ENCODE measurements at places on chromosomes 1 and 21.

- DNase-seq = no peak
These were observed 14.1 kb downstream of the DDAH1 start for GRCh38 chr1:85450832-85451231.

- DNase-seq = no peak
These were observed 285.1 kb upstream of the POU3F1 start for GRCh38 chr1:38331496-38332210.

DNA sequence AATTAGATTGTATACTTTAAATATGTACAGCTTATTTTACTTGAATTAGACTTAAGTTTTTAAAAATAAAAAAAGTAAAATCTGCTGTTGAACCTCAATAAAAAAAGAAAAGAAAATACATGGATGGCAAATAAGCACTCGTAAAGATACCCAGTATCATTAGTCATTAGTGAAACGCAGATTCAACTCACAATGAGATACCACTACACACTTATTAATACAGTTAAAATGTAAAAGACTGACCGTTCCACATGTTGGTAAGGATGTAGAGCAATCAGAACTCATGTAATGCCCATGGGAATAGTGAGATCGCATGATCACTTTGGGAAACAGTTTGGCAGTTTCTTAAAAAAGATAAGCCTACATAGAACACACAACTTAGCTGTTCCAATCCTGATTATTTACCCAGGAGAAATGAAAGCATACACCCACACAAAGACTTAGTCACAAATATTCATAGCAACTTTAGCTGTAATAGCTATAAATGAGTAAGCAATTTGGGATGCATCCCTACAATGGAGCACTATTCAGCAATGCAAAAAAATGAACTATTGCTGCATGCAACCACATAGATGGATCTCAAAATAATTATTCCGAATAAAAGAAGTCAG lies 7.3 kb downstream of the SH2D1B start:
- no peak for DNase-seq

DNA sequence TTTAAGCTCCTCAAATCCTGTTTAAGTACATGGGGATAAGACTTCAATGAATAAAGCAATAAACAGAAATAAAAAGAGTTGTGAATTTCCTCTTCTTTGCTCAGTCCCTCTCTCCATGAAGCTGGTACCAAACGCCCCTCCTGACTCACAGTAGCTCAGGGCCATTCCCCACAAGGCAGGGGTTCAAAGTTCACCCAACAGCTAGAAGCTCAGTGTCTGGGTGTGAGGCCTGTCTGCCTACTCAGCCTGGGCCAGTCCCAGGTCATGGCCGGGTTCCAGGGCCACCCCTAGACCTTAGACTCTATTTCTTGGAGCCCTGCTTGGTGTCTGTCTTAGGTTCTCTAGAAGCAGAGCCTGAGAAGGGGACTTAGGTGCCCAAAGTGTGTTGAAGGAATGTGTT lies 251.5 kb downstream of the GRIK3 start:
- no peak for DNase-seq

DNA sequence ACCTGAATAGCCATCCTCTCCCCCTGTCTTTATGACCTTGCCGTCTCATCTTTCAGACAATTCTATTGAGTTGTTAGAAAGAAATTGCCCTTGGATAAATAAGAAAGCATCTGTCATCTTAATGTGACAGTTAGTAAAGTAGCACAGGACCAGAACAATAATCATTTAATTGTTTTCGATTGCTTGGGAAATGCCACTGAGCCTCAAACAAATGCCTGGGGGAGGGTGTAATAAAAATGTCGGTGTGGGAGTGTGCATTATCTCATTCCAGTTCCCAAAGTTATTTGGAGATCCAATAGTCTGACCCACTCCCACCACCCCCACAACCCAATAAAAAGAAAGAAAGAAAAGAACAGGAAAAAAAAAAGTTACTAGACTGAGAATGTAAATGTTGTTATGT lies 509.3 kb upstream of the LRRC7 start:
- DNase-seq = no peak

DNA sequence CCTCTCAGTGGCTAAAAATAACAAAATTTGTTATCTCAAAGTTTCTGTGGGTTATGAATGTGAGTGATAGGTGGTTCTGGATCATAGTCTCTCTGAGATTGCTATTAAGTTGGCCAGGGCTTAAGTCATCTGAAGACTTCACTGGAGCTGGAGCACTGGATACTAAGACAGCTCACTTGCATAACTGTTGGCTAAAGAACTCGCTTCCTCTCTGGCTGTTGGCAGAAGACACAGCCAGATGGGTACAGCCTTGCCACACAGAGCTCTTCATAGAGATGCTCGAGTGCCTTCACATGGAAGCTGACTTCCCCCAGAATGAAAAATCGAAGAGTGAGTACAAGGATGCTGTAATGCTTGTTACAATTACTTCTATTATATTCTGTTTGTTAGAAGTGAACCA lies 333.8 kb downstream of the ZP4 start:
- DNase-seq = no peak

DNA sequence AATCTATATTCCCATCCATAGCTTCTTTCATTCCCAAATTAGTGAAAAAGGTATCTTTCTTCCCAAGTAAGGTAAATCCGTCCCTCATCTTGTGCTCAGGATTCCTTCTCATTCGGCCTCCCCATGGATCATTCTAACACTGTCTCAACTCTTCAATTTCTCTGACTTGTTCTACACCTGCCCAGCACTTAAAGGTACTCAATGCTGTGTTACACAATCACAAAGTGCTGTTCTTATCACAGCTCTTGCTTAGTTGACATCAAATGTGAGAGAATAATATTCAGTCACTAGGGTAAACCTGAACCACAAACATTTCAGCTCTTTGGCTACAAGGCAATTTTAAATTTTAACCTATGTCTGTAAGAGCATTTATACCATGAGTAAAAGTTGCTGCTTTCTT lies 94.8 kb downstream of the DIRAS3 start:
- DNase-seq = no peak

DNA sequence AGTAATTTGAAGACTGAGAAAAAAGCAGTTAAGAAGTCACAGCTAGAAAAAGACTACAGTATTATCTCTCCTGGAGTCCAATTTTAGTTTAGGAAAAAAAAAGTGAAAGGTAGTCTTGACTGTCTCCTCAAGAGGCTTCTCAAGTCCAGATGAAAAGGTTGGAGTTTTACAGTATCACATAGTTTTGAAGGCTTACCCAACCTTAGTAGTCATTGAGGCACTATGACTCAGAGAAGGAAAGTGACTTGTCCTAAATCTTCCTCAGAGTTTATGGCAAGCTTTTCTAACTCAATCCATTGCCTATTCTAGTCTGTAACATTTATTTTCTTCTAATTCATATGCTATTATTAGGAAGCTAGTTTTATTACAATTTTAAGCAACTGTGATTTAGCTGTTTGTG lies 174.9 kb downstream of the DPYD start:
- no peak for DNase-seq

GRCh38 chr1:107532318-107532717 lies 391.5 kb downstream of the NTNG1 start:
- DNase-seq = no peak

- no peak for DNase-seq
These were observed 13.9 kb downstream of the SORT1 start for GRCh38 chr1:109383854-109384253.

DNA sequence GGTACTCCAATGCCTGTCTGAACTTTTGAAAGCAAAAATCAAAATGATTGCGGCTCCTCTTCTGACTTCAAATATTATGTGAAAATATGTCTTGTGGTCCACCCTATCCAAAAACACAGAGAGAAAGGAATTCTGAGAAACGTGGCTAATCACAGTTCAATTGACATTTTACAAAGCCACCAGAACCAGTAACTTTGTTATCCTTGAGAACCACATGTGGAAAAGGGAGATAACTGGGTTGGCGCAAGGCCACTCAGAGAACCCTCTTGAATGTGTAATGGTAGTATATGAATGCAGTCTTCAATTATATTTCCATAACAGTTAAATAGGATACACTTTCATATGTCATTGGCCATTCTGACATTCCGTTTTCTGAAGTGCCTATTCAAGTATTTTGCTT lies 1030.0 kb upstream of the TMPRSS15 start:
- no peak for DNase-seq

DNA sequence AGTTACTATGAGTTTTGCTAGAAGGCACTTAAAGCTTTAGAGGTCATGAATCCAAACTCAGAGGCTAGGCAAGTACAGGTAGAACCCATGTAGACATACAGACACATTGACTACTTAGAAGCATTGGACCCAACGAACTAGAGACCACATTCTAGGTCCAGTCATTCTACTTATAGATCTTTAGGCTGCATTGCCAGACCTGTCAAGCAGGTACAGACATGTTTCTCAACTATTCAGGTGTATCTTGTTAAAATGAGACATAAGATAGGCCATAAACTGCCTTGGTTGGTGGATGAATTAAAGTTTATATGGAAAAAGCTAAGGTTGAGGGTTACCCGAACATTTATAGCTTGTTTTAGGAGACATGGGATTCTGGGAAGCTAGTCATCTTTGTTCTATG lies 6.5 kb downstream of the ZP4 start:
- no peak for DNase-seq

- no peak for DNase-seq
These were observed 102.1 kb downstream of the DAB1 start for GRCh38 chr1:57321776-57322175.

GRCh38 chr1:192561301-192561700 lies 14.3 kb upstream of the RGS1 start:
- DNase-seq = no peak

DNA sequence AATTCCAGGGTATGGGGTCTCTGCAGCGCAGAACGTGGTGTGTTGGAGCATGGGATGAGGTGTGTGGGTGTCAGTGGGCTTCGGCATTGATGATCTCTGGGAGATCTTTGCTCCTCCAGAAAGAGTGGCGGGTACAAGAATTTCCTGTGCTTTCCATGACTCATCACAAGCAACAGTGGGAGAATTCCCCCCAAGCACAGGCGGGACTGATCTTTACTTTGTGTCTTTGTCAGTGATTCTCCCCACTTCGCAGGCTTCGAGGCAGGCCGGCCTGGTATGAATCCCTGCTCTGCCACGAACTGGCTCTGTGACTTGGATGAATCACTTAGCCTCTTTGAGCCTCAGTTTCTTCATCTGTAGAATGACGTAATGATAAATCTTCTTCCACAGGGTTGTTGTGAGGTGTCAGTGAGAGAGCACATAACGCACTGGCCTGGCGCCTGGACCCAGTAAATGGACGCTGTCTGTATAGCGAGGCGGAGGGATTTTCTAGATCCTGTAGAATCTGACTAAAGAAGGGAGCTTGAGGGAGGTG lies 2.0 kb downstream of the OPRD1 start:
- DNase-seq = no peak

DNA sequence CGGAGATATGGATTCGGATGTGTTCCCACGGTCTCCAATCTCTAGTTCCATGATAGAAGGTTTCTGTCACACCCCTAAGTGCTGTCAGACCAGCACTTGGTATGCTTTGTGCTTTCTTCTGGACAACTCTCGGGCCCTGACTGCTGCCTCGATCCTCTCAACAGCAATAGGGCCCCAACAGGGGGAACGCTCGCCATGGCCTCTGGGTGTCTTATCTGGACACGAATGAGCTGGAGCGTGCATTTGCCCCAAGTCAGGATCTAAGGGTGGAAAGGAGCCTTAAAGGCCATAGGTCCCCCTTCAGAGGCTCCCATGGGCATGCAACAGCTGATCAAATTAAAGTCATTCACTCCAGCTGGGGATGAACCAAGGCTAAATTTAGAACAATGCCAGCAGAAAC lies 76.8 kb downstream of the TCP10L start:
- no peak for DNase-seq

DNA sequence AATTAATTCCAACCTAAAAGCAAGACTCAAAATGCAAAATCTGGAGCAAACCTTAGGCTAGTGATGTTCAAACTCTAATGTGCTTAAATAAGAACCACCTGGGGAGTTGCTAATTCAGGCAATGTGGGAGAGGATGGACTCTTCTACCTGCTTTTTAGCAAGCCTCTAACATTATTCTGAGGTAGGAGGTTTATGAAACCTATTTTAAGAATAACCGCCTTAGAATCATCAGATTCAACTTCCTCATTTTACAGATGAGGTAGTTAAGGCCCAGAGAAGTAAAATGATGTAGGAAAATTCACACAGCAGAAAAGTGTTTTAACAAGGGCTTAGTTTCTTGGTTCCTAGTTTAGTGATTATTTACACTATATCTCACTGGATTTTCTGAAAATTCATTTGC lies 8.6 kb upstream of the NTNG1 start:
- no peak for DNase-seq

GRCh38 chr1:61157468-61157987 lies 75.2 kb downstream of the NFIA start:
- peak; percentile 52 for DNase-seq

DNA sequence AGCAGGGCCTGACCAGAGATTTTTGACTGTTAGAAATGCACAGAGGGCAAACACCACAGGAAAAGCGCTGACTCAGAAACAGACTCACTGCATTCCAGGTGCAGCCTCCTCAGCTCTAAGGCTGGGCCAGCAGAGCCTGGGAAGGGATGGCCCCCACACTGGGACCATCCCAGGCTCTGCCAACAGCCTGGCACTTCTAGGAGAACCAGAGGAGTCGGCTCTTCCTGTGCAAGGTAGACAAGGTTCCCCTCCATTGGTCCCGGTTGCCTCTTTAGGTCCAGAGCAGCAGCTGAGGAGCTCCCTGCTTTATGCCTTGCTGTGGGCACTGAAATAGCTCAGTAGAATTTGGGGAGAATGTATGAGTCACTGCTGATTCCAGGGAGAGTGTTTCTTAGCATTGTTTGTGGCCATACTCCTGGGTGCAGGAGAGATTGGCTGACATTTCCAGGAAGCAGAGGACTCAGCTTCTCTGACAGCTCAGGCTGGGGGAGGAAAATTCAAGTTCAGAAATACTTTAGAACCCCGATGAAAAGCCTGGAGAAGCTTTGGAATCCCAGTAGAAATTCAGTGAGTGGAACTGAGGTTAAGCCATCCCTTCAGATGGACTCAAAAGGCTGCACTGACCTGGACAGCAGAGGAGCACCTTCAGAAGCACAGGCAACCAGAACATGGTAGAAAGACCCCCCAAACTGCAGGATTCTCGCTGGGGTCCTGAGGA lies 19.7 kb downstream of the PRAMEF1 start:
- no peak for DNase-seq

GRCh38 chr1:23910144-23910543 lies 3.0 kb downstream of the CNR2 start:
- DNase-seq = no peak

DNA sequence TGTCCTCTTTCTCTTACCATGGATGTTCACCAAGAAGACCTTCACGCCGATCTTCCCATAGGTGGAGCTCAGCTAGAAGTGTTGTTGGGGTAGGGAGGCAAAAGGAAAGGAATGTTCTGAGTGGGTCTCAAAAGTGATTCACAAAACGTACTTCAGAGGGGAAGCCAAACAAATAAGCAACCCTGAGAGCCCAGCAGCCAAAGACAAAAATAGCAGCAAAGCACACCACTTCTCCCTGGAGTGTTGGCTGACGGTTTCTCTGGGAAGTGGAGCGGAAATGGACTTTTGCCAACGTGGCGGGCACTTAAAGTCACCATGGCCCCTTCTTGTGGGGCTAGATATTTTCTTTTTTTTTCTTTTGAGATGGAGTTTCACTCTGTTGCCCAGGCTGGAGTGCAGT lies 23.1 kb downstream of the SLC26A9 start:
- DNase-seq = no peak
